ENCODE measurements at places on chromosomes 16 and 17.

- DNase-seq: no peak
These were observed 883.3 kb downstream of the CDH11 start for GRCh38 chr16:64238571-64238970.

DNA sequence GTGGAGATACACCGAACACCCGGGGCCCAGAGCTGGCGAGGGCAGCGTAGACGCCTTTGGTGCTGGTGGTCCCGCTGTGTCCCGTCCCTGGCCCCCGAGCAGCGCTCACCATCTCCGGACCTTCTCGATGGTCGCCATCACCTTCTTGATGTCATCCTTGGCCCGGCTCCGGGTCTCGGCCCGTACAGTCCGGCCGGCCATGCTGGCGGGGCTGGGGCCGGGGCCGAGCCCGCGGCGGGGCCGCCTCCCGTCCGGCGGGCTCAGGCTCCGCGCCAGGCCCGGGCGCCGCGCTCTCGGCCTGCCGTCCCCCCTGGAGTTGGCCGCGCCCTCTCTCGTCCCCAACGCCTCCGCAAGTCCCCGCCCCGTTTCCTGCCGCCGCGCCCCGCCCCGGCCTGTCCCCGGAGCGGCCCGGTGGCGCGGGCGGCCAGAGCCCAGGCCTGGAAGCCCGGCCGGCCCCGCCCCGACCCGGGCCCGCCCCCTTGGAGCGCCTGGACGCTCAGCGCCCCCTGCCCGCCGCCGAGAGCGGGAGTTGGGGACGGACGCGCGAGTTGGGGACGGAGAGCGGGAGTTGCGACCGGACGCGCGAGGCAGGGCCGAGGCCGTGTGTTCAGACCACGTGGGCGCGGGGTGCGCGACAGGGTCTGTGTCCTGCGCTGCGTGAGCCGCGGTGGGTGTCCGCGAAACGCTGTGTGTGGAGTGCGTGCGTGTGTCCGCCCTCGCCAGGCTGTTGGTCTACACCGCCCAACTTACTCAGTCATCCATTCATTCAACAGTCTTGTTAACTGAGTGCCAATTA is at the start of gene BCL7C:
BCL7C (minus strand) TSS at position 334 of the 796 bp plus-strand sequence; CDS start at position 201, 133 bp downstream.
- DNase-seq: peak; percentile 79

DNA sequence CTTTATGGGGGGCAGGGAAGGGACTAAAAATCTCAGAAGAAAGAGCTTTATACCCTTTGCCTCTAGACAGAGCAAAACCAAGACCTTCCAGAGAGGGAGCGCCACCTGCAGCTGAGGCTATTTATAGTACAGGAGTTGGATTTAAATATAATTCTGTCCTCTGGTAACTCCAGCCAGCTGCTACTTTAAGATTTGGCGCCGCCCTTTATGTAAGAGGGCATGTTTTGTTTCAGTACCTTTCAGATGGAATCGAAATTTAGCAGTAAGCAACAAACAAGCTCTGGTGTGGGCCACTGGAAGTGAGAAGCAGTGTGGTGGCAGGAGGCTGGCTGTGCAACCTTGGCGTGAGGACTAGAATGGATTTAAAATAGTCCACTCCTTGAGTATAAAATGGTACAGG is 5.2 kb upstream of the GUCY2D start:
- no peak for DNase-seq

GRCh38 chr16:88382491-88383400 is at the start of gene ZNF469:
TSS of gene ZNF469 (plus strand) at chr16:88382959. CDS start at chr16:88427471, 44,512 bp downstream.
- no peak for DNase-seq

DNA sequence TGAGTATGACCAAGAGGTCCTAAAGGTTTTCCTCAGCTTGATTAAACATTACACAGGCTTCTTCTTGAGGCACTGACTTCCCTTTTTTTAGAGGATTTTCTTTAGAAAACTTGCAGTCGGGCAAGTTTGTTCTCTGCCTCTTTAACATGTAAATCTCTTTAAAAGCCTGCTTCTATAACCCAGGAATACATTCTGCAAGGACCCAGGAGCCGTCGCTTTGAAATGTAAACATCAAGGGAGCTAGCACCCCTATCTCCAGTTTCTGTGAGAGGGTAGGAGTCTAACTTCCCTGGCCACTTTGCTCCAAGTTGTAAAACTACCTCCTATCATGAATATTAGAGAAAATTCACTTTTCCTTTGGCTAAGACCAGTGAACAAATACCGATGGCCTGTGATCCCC is 201.5 kb upstream of the CPHXL start:
- DNase-seq: no peak

DNA sequence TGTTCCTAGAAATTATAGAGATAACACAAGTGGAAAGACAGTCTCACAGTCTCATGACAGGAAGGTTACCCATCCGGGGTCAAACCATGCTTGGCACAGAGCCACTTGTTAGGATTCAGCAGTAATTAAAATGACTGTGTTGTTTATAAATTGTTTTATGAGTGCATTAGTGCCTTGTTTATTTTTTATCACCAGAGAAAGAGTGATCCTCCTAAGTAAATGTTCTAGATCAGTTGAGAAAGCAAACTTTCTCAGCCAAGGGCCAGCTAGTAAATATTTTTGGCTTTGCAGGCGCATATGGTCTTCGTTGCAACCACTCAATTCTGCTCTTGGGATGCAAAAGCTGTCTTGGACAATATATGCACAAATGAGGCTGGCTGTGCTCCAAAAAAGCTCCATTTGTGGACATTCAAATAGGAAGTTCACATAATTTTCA is 253.9 kb upstream of the CACNG5 start:
- DNase-seq: no peak

- DNase-seq: no peak
These were observed 235.8 kb downstream of the MAP2K4 start for GRCh38 chr17:12256380-12256995.

DNA sequence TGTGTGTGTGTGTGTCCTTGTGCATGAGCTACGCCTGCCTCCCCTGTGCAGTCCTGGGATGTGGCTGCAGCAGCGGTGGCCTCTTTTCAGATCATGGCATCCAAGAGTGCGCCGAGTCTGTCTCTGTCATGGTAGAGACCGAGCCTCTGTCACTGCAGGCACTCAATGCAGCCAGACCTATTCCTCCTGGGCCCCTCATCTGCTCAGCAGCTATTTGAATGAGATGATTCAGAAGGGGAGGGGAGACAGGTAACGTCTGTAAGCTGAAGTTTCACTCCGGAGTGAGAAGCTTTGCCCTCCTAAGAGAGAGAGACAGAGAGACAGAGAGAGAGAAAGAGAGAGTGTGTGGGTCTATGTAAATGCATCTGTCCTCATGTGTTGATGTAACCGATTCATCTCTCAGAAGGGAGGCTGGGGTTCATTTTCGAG is 22.5 kb downstream of the STAT5A start:
- DNase-seq: no peak

DNA sequence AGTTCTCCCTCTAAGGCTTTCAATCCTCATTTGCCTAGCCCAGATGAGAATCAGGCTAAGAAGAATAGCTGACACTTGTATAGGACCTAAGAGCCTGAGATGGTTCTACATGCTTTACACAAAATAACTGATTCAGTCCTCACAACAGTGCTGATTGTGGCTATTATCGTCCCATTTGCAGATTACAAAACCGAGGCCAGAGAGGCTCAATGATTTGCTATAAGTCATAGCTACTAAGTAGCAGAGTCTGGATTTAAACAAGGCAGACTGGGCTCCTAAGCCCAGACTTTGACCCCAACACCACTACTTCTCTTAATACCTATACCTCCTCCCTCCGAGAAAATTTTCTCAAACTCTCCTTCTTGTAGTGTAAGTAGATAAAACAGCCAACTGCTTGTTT is 23.1 kb downstream of the ABCC12 start:
- no peak for DNase-seq

DNA sequence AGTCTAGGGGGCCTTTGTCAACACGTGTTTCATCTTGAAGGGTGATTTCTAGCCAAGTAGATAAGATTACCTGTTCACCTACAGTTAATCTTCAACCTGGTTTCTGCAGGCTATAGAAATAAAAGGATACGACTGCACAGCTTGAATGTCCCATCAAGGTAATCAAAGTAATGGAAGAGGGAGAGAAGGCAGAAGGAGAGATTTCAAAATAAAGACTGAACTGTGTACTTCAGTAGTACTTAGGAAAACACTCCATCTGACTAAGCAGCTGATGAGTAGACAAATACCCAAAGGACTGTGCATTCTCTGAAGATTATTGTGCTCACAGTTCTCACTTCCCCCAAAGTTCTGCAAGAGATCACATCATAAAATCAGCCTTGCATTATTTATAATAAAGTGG is 5.8 kb upstream of the RFFL start:
- DNase-seq: no peak

DNA sequence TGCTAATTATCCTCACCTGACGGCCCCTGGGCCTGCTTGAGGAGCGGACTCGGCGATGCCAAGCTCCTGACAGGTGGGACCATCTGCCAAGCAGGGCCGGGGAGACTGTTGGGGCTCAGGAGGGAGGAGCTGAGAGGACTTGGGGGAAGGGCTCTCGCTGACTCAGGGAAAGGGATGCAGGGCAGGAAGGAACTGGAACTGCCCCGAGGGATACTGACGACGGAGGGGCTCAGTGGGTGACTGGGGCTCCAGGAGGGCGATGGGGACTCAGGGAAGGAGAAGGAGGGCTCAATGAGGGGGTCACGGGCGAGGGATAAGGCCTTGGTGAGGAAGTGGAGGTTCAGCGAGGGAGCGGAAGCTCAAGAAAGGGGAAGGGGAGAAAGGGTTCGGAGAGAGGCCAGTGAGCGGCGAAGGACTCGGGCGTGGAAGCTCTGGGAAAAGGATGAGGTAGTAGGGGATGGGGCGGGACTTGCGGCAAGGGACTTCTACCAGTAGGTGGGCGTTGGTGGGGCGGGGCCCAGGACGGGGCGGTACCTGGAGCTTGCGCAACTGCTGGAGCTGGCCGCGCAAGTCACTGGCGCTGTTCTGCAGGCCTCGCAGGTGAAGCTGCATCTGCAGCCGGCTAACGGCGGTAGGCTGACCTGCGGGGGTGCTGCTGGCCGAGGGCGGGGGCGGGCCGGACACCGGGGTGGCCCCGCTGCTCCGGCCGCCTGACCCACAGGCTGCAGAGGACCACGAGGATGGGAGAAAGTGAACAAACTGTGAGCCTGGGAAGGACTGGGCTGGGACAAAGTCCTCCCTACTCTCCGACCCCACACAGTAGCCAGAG is 46.5 kb downstream of the SRCIN1 start:
- DNase-seq: peak; percentile 94

- no peak for DNase-seq
These were observed 16.6 kb downstream of the MYH3 start for GRCh38 chr17:10640475-10640874.

DNA sequence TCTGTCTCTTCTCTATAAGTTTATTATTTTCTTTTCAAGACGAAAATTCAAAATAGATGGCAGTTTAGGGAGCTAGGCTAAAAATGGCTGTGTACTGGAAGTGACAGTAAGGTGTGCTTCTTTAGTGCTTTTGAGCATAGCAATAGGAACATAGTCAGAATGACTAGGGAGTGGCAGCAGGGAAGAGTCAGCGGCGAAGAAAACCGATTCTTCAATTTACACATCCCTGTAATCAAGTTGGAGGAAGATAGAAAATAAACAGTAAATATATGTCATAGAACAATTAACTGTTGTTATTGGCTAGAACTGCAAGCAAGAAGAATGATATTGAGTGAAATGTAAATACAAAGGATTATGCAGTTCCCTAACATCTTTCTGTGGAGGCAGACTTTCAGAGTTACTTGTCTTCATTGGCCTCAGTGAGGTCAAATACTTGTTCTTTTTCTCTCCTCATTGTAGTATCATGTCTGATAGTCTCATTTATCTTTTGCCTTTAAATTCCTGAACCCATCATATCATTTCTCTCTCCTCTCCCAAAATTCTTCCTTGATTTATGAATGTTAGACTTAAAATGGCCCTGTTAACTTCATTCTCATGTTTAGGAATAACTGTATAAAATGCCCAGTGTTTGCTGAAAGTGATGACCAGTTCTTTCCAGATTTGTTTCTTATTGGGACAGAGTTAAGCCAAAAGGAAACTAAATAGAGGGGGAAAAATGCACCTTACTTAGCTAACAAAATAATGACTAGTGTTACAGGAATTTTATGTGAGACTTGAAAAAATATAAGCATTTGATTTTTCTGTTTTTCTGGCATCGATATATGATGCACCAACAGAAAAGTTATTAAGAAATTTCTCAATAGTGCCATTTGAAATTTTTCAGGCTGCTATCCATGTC is 211.4 kb downstream of the BCAS3 start:
- DNase-seq: no peak

DNA sequence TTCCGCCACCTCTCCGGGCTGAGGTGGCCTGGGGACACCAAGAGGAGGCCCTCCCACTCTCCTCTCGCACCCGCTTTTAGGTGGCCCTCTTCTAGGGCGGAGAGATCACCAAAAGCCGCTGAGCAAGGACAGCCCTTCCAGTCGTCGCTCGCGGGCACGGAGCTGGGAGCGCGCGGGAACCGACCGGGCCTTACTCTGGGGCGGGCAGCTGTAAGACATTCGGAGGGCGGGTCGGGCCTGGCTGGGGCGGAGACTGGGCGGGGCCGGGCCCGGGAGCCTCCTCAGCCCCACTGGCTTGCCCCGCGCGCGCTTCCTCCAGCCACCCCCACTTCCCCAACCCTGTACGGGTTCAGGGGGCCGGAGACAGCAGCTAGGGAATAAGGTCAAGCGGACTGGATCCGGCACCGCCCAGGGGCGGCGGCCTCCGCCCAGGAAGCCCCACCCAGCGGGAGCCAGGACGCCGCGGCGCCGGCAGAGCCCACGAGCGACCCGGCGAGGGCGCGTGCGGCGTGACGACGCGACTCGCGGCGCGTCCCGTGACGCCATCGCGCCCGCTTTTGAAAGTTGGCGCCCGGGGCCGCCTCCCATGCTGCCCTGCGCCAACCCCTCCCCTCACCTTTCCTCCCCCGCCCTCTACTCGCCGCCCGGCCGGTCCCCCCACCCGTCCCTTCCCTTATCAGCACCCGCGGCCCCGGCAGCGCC is 351 bp upstream of the CTCF start:
- DNase-seq: peak; percentile 96

DNA sequence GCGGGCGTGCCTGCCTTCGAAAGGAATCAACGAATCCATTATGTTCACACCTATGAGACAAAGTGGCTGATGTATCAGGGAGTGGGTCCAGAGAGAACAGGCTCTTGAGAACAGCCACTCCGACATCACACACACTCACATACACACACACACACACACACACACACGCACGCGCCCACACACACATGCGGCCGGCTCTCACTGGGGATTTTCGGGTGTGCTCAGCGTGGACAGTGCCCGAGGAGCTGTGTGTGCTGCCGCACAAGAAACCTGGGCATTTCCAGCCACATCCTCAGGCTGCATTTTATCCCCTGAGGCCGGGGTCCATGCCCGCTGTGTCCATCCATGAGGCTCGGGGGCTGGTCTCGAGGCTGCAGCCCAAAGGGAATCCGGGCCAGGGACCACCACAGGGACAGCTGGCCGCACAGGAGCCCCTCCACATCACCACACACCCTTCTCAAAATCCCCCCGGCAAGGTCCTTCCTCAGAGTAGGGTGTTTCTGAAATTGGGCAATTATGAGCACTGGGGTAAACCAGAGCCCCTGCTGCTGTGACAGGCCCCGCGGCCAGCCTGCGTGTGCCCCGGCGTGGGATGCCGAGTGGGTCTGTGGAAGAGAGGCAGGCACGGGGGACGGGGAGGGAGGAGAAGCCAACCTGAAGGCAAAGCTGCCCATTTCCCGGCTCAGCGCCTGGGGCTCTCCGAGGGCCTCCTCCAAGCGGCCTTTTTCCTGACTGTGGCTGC is 24.8 kb downstream of the MRM3 start:
- DNase-seq: no peak

GRCh38 chr17:40912486-40913210 is 24.8 kb downstream of the KRT23 start:
- DNase-seq: no peak

GRCh38 chr16:27226476-27226875 is 23.1 kb downstream of the KDM8 start:
- DNase-seq: no peak
